Melanocyte of skin (primary cell): ENCODE measurements at places on chromosomes 12 and 14. TPM values are rescaled to one million over a fixed set of nuclear protein-coding genes. Genes with fewer than 3 reads are reported as not detected.

The MYL2 gene
- total RNA-seq, result not detected in 2 replicates

The CLEC2A gene
- not detected in 2 replicates for total RNA-seq

The CCDC197 gene
- total RNA-seq, result not detected in 2 replicates

The ACOT4 gene
- total RNA-seq, result 4.8 and 5.5 TPM in 2 replicates

The LGR5 gene
- not detected in 2 replicates for total RNA-seq
